Amniotic stem cell (primary cell): ENCODE measurements at places on chromosomes 3 and 15.

GRCh38 chr15:82044373-82045178, 1.2 kb downstream of the MEX3B start:
- DNase-seq = peak; percentile 53

DNA sequence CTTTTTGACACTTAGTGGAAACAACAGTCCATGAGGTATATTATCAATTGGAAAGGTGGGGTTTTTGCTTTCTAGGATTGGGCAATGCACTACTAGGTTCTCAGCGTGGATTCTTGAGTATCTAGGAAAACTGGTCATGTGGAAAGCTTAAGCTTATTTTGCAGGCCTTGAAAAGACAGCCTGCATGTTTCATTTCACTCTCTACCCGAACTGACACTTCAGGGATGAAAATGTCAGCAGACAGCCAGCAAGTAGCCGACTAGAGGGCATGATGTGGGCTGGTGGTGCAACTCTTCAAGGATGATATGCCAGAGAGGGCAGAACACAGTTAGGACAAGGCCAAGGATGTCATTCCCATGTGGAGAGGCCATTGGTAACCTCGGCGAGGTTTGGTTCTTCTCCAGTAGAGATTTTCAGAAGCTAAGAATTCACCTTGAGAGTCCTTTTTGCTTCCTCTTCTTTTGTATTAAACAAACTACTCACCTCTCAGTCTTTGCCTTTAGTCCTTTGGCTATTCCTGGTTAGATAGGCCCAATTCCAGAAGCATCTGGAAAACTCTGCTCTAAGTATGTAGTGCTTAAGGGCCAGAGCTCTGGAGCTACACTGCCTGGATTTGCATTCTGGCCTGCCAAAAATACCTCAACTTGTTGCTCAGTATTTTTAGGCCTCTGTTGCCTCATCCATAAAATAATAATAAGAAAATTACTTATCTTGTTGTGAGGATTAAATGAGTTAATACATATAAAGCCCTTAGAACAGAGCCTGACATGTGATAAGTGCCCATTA, 17.9 kb downstream of the LPP start:
- no peak for DNase-seq

- no peak for DNase-seq
These were observed 7.8 kb downstream of the CCR5AS start for GRCh38 chr3:46399098-46399497.

DNA sequence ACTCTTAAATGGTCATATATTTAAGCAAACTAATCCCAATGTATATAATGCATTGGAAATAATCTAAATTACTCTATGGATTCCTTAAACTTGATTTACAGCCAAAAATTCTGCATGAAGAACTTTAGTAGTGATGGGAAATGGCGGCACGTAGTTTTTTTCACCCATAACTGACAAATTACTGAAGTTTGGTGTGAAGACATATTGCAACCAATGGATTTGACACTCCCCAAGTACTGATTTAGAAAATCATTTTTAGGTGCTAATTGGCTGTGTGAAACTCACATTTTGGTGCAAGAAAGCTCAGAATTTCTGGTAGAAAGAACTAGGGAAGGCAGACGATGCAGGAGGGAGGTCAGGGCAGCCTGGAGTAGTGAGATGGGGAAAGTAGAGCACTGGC, 19.3 kb upstream of the TMEM108 start:
- DNase-seq = no peak

- DNase-seq = no peak
These were observed 107.0 kb downstream of the IQSEC1 start for GRCh38 chr3:12965999-12966846.

GRCh38 chr15:52922871-52923270, 132.7 kb upstream of the ONECUT1 start:
- no peak for DNase-seq
